HFFc6 (cell line): ENCODE measurements at places on chromosomes 7 and 10.

DNA sequence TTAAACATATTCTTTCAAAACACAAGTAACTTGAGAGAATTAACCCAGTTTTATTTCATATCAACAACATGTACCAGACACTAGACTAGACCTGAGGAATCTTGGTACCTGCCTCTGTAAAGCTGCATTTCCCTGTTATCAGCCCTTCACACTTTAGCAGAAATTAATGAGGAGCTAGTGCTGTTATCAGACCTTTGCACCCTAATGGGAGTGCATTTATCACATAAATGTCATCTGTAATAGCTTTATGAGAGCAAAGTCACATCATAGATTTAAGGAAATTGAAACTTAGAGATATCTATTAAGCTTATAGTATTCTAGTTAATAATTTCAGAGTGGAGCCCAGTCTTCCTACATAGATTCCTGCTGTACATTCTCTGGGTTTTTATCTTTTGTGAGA lies 270.4 kb upstream of the YAE1 start:
- DNase-seq = no peak

- DNase-seq = no peak
These were observed 576.7 kb upstream of the CNTNAP2 start for GRCh38 chr7:145539910-145540309.

DNA sequence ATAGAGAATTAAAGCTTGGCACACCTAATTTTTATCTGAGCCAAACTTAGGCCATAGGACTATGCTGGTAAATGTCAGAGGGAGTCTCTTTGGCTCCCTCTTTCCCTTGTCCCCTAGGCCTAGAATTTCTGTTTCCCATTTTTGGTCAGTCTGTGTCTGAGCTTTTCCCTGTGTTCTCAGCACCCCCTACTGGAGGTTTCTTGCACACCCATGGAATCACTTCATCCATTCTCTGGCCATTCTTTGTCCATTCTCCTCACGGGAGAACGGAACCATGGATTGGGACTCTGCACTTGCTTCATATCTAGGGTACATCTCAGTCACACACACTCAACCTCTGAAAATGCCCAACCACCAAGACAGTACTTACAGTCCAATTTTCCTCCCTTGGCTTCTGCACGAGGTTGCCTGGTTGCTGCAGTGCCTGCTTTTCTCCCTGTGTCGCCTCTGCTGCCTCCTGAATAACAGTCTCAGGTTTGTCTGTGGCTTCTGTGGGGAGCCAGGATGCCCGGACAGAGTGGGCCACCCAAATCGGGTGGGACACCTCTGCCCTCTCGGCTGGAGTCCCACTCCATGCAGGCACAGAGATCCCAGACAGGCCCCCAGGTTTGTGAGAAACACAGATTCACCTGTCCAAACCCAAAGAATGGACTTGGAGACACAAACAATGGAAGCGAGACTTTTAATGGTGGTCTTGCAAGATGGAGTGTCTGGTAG lies 35.1 kb upstream of the DNAH11 start:
- peak; percentile 39 for DNase-seq

GRCh38 chr7:136086712-136087111 lies 109.6 kb upstream of the MTPN start:
- DNase-seq = peak; percentile 87

DNA sequence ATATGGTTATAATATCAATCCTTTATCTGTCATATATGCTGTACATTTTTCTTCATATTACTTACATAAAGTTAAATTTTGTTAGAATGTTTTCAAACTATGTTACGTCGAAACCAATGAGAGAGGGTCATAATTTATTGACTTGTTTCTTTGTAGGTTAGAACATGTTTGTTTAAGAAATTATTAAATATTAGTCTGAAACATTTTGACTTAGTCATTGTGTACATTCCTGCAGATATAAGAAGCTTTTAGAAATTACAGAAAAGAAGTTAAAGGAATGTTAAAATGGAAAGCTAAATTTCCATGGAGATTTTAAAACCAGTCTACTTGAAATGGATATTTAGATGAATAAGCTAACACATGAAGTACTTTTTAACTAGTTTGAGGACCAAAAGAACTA lies 99.8 kb downstream of the ANKRD30A start:
- no peak for DNase-seq

GRCh38 chr10:46542567-46543465 lies 13.6 kb downstream of the GPRIN2 start:
- DNase-seq = no peak

- peak; percentile 5 for DNase-seq
These were observed 70.6 kb downstream of the MCMBP start for GRCh38 chr10:119801998-119802538.

- DNase-seq = no peak
These were observed 123.3 kb downstream of the CDH23 start for GRCh38 chr10:71520042-71520441.

DNA sequence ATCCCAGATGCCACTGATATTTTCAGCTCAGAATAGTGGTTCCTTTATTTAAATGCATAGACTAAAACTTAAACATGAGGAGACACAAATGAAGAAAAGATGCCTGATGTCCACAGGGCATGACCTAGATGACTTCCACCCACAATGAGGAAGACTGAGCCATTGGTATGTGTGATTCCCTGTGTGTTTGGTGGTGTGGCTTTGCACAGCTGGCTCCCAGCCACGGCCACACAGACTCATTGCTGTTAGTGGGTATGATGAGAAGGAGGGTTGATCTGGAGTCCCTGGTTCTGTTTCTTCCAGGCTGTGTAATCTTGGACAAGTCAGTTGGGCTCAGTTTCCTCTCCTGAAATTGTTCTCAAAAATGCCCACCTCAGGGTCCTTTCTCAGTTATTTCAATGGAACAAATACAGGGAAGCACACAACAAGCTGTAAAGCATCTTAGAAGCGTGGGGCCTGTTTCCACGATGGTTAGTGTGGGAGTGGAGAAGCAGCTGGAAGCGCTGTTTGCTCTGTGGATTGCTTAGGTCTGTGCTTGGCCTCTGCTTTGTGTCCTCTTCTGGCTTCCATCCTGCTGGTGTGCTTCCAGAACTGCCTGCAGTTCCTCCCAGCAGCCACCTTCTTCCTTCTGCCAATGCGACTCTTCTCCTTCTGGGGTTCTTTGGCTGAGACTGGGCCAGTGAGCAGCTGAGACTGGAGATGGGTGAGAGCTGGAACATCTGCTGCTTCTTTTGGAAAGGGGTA lies 303.7 kb downstream of the BMPER start:
- no peak for DNase-seq

- DNase-seq = no peak
These were observed 322.3 kb upstream of the AOAH start for GRCh38 chr7:37046531-37047079.

DNA sequence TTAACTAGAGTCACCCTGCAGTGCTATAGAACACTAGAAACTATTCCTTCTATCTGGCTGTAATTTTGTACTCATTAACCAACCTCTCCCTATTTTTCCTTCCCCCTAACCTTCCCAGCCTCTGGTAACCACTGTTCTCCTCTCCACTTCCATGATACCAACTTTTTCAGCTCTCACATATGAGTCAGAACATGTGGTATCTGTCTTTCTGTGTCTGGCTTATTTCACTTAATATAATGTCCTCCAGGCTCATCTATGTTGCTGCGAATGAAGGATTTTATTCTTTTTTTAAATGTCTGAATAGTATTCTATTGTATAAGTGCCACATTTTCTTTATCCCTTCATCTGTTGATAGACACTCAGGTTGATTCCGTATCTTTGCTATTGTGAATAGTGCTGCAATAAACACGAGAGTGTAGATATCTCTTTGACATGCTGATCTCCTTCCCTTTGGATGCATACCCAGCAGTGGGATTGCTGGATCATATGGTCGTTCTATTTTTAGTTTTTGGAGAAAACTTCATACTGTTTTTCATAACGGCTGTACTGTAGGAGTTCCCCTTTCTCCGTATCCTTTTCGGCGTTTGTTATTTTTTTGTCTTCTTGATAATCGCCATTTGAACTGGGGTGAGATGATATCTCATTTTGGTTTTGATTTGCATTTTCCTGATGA lies 101.4 kb downstream of the FAM107B start:
- DNase-seq = no peak

DNA sequence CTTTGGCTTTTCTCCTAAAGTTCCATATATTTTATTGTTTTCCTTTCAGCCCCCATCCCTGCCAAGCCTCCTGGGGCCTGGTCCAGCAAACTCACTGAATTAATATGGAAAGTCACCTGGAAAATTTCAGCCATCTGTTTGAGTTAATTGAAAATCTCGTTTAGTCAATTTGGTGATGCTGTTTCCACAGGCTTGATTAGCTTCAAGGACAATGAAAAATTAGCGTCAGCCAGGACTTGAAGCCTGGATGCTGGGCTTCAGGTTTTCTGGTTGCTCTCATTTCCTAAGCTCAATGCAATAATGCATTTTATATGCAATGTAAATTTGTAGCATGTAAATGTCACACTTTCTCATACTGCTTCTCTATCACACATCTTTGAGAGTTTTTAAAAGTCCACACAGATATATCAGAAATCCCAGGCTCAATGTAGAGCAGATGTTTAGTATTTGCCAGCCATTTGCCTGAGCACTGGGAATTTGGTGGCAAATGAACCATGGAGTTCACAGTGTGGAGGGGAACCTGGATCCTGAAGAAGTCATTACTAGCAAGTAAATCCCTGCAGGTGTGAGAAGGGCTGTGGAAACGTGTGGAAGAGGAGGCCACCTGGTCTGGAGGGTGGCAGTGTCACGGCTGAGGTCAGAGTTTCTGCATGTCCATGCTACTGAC lies 228.5 kb downstream of the PAXIP1 start:
- no peak for DNase-seq

DNA sequence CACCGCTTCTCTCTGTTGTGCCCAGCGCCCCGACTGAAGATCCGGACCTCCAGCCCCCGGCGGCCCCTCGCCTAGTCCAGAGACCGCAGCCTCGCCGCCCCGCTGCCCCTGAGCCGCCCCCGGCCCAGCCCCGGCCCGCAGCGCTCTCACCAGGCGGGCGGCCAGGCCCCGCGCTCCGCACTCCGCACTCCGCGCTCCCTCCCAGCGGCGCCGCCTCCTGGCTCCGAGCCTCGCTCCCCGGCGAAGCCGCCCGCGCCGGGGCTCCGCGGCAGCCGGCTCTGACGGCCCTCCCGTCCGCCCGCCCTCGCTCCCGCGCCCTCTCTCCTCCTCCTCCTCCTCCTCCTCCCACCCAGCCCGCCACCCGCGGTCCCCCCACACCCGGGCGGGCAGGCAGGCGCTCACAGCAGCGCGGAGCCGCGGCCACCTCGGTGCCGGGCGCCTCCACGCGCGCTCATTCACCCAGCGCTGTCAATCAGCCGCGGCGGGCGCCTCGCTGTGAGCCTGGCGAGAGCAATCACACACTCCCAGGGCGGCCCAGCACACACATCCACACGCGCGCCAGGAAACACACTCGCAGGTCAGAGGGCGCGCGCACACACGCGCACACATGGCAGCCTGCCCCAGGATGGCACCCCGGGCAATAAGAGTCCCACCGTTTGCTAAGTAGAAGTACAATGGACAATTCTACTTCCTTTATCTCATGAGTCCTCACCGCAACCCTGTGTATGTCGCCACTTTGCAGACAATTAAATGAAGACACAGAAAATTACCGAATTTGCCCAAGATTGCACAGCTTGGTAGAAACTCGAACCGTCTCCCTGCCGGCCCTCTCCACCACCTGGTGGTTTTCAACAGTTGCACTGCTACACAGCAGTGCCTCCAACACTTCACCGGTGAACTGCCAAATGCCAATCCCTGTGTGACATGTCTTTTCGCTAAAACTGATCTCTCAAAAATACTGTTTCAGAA lies at the start of gene PRRT4:
PRRT4 (minus strand) TSS at position 280 of the 969 bp plus-strand sequence.
- no peak for DNase-seq

GRCh38 chr10:5550621-5551530 lies 26.1 kb downstream of the CALML3 start:
- no peak for DNase-seq

GRCh38 chr7:20793694-20794394 lies 7.2 kb upstream of the SP8 start:
- DNase-seq = no peak

DNA sequence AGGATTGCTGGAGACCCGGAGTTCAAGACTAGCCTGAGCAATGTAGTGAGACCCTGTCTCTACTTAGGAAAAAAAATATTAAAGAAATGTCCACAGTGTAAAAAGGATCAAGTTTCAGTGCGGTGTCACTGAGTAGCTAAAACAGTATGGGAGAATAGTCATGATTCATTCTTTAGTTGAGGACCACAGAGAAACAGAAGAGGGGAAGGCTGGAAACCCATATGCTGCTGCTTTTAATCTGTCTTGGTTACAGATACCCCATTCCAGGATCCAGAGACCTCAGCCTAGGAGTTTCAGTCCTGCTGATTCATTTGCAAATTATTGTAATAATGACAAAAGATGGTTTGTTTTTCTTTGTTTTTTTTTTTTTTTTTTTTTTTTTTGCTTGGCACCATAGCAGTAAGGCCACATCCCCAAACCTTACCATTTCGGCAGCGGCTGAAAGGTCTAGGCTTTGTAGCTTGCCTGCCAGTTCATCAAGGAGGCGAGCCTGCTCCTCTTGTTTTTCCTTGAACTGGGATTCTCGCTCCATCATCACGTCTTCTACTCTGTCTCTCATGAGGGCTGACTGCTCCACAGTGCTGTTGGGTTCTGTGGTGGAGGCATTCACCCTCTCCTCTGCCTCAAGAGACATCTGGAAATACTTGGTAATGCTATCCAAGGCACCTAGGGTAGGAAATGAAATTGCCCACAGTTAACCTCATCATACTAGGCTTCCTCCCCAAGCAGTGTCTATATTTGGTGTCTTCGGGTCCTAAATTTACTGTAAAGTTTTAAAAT lies 44.2 kb downstream of the DLD start:
- peak; percentile 62 for DNase-seq
